ENCODE measurements at places on chromosomes 4 and X.

- DNase-seq = peak; percentile 5
These were observed 614 bp downstream of the BEX3 start for GRCh38 chrX:103376979-103377324.

GRCh38 chr4:109760682-109761081 lies 30.8 kb upstream of the PLA2G12A start:
- DNase-seq = no peak

DNA sequence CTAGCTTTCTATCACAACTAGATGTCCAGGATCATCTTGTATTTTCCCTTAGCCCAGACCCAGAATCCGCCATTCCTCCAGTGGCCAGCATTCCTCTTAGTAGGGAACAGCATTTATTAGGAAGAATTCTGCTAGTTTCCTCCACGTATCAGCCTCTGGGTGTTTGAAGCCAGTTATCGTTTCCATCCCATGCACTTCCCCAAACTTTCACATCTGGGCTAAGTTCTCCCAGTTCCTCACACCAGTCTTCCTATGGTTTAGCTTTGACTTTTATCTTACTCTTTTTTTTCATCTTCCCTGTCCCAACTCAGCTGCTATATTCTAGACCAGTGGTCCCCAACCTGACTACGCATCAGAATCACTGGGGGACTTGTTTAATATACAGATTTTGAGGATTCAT lies 53.5 kb upstream of the PRSS48 start:
- DNase-seq = no peak

- DNase-seq = no peak
These were observed 275.8 kb upstream of the TENM3 start for GRCh38 chr4:181967401-181967800.

- no peak for DNase-seq
These were observed 2.7 kb downstream of the PCDH10 start for GRCh38 chr4:133151691-133152329.

GRCh38 chr4:88822034-88822789 lies 124.6 kb upstream of the NAP1L5 start:
- DNase-seq = no peak

GRCh38 chr4:87930629-87931028 lies 44.9 kb upstream of the SPP1 start:
- no peak for DNase-seq

DNA sequence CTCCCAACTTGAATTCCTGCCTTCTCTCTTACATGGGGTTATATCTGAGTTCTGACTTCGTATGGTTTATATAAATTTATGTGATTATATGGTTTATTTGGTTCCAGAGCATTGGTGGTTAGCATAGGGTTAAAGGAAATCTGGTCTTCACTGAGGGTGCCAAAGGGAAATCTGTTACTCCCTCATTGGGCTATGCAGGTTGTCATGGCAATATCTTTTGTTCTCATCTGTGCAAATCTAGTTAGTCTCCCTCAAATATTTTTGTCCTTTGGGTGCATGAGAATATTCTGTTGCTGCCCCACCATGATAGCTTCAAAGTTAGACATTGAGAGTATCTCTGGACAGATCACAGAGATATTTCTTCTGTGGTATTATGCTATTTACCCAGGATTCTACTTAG lies 71.8 kb upstream of the OTUD4 start:
- DNase-seq = no peak

DNA sequence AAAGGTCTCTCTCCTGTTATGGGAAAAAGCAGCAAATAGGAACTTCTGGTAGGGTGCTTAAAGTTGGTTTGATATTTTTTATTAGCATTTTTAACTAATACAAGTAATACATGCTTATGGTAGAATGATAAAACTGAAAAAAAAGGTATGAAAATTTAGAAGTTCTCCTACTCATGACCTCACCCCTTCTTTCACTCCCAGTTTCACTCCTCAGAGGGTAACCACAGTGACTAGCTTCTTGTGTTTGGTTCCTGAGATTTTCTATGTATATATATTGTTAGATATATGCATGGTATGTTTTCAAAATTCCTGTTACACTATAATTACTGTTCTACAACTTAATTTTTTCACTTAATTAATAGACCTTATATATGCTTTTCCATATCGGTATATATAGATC lies 66.5 kb downstream of the AR start:
- DNase-seq = no peak

- DNase-seq = no peak
These were observed 583 bp downstream of the GABRE start for GRCh38 chrX:151973851-151974335.
